ENCODE measurements at places on chromosomes 1 and 21.

- no peak for DNase-seq
Measured at GRCh38 chr1:22319608-22320007, 132.0 kb upstream of the ZBTB40 start.

GRCh38 chr1:238465449-238465848 is 574.7 kb upstream of the ZP4 start:
- DNase-seq: no peak

DNA sequence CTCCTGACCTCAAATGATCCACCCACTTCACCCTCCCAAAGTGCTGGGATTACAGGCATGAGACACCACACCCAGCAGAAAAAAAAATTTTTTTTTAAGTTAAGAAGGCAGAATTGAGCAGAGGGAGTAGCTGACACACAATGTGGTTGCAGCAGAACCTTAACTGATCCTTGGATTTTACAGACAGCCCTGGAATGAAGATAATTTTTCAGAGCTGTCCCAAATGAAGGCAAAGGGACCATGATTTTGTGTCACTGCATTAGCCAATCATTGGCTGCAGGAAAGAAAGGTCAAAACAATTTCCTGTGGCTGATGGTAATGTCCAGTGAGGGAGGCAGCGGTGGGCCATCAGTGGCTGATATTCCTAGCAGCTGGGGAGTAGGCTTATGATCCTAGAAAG is 19.3 kb upstream of the AQP10 start:
- DNase-seq: no peak

- no peak for DNase-seq
Measured at GRCh38 chr21:25115021-25115420, 492.3 kb downstream of the MRPL39 start.

DNA sequence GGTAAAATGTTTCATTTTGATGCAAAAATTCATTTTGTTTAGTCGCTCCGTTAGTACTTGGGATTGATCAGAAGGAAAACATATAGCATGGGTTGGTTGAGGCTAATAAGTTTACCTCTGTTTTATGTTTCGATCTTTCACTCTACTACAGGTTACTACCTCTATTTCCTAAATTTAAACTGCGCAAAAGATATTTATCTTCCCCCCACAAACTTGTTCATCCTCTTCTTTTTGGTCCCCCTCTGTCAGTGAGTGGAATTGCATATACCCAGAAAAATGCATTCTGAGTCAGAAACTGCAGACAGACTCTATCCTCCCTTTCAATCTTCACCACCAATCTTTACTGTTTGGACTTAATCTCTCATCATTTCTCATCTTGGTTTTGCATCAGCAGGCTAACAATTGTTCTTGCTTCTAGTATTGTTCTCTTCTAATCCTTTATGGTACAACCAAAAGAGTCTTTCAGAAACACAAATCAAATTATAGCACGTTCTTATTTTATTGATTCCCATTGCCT is 316.0 kb upstream of the ADGRL4 start:
- DNase-seq: no peak
